GM06990 (cell line): ENCODE measurements at places on chromosomes 12 and 14.

DNA sequence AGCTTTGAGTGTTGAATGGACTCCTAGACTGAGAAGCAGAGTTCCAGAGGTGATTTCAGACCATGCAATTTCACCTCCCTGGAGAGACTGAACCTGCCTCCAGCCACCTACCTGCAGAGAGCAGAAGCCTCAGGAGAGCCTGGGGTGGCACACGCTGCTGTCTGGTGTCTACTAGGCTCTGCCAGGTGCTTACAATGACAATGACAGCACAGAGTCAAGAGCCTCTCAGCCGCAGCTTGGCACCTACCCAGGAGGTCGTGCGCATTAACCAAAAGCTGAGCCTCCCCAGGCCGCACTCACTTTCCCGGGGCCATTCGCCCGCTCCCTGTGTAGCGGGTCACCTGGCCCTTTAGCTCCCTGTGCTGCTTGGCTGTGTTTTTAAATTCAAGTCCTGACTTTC lies 63.2 kb downstream of the TESC start:
- no peak for DNase-seq

GRCh38 chr14:36301159-36301558 lies 19.3 kb downstream of the MBIP start:
- no peak for DNase-seq

DNA sequence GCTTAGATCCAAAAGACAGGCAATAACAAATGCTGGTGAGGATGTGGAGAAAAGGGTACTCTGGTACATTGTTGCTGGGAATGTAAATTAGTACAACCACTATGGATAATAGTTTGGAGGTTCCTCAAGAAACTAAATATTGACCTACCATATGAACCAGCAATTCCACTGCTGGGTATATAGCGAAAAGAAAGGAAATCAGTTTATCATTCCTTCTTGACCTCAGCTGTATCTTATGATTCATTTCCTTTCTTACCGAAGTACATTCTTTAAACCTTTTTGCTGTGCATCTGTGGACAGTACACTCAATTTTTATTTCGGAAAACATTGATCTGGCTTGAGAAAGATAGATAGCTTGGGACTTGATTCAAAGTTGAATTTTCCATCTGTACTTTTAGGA lies 183.2 kb upstream of the LRFN5 start:
- no peak for DNase-seq

GRCh38 chr14:71150737-71151136 lies 243.5 kb downstream of the PCNX1 start:
- DNase-seq = no peak

GRCh38 chr14:61573748-61574513 lies 121.4 kb upstream of the HIF1A start:
- DNase-seq = no peak

DNA sequence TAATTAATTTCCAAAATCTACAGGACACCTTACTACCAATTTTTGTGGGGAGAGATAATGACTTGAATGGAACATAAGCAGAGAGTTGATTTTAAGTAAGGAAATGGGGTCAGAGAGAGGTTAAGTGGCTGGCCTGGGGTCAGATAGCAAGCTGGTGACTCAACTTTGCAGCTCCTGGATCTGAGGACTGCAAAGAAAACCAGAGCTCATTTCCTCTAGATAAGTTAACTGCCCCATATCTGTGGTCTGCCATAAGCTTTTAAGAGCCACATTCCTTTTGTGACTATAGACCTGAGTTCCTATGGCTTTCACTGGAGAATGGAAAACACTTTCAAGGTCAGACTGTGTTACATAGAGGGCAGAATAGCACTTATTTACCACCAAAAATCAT lies 201.2 kb upstream of the PRICKLE1 start:
- no peak for DNase-seq

- DNase-seq = no peak
Observed at GRCh38 chr12:57892232-57892972, 45.9 kb upstream of the CTDSP2 start.

DNA sequence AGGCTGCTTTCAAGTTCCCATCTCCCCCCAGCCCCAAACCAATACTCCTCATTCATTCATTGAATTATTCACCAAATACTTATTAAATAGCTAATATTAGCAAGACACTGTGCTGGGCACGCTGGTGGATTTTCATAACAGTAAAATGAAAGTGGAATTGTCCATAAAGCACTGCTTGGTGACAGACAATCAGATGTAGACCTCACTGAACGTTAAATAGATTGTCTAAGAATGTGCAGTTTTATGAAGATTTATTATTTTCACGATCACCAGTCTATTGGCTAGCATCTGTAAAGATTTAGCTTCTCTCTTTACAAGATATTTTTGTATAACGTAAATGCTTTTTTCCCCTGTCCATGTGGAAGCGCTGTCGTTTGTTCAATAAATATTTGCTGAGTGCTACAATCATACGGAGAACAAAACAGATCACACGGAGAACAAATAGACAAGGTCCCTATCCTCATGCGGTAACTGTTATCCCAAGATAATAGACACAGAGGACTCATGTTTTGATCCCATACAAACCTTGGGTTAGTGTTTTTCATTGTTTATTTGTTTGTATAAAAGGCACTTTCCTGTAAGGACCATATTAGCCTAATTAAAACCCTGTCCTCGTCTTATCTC lies 397.6 kb downstream of the BCAT1 start:
- DNase-seq = no peak

DNA sequence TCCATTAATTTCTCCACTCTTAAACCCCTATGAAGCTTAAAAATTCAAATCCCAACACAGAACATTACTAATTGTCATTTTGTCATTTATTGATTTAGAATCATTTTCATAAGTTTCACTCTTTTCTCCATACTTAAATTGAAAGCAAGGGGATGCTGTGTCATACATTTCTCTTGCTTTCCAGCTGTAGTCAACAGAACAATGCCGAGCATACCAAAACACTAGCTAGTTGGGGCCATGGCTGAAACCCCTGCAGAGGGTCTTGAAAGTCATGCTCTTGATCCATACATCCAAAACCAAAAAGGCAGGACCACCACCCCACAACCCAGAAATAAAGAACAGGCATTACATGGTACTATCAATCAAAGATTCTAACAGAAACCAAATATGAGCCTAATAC lies 9.0 kb downstream of the EXOC5 start:
- no peak for DNase-seq
